ENCODE measurements at places on chromosomes 11 and 22.

- no peak for DNase-seq
Measured at GRCh38 chr11:62245271-62245753, 3.3 kb downstream of the SCGB1D2 start.

DNA sequence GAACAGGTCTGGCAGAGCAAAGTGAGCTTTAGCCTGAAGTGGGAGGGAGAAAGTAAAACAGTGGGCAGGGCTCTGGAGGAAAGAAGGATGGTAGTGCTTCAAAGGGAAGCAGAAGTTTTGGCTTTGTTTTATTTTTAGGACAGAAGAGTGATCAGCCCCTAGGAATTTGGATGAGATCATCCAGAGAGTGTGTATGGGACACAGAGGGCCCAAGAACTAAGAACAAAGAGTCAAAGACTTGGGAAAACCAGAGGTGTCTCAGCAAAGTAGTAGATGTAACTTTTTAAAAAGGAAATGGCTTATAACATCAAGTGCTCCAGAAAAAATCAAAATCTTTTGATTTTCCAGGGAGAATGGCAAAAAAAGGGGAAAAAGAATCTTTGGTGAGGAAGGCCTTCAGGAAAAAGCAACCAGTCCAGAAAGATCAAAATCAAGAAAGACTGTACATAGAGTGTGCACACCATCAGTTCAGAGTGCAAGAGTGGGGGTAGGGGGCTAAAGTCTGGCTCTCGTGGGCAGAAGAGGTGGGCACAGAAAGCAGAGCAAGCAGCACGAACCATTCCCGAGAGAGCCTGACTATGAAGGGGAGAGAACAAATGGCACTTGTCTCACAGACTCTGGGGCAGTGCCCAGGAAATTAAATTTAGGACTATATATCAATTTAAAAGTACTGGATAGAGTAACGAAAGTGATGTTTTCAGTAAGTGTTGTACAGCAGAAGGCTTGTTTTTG lies 30.0 kb downstream of the MAPK1 start:
- DNase-seq = peak; percentile 29

GRCh38 chr11:76030286-76030685 lies 176.0 kb downstream of the WNT11 start:
- no peak for DNase-seq

DNA sequence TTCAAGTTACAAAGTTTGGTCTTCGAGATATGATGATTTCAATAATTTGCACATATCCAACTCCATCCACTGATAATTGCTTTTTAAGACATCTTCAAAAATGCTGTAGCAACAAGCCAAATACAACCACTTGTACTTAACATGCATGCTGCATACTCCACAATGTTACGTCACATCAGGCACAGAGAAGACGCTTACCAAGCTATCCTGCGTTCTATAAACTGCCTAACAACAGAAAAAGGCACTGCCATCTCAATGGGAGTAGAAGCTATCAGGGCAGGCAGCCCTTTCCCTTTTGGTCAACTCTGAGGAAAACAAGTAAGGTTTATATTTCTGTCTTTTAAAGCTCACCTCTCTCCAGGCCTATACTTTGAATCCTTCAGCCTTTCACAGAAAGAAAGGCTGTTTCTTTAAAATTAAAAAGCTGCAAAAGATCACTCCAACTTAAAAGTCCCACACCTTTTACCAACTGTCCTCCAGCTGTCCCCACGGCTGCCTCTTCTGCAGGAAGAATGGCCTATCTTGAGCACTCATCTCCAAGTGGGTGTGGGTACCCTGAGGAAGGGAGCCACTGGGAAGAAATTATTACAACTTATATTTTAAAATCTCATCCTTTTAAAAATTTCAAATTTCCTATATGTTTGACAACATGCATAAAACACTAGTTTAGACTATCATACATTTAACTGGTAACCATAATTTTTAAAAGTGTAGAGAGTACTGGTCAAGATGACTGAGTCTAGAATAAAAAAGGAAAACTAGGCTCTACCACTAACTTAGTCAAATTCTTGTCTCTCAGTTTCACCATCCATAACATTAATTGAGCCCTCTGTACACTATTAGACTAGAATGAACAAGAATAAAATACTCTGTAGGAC lies 14.5 kb downstream of the PHF21A start:
- no peak for DNase-seq

GRCh38 chr11:110085255-110085838 lies 7.8 kb upstream of the ZC3H12C start:
- no peak for DNase-seq

DNA sequence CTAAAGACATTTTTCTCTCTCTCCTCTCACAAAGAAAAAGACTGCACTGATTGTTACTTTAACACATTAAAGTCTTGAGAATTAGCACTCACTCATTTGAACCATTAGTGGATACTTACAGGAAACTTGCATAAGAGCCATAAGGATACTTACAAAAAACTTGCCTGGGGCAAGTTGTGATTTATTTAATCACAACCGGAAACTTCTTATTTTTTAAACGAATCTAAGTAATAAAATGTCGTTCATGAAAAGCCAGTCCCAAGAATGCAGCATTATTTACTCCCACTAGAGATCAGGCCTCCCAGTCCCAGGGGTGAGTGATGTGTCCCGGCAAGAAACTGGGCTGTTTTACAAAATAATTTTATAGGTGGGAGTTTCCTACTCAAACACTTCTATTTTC lies 59.3 kb upstream of the TTC12 start:
- no peak for DNase-seq

GRCh38 chr22:37817705-37818408 lies 5.3 kb upstream of the GALR3 start:
- peak; percentile 50 for DNase-seq

DNA sequence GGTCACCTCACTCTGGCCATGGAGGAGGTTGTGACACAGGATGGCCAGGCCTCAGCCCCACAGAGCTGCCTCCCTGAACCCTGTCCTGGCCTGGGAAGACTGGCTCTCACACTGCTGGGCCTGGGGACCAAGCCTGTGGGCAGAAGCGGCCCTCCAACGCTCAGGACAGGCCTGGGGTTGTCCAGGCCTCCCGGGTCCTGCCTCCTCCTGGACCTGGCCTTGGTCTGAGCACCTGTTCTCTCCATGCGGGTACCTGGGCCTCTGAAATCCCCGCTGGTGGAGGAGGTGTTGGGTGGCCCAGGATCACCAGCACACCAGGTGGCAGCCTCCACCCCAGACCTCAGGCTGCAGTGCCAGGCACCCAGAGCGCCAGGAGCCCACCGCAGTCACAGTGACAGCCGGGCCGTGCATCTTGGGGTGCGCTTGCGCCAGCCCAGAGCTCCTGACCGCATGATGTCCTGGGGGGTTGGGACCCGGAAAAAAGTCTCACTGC lies 16.1 kb upstream of the PIM3 start:
- no peak for DNase-seq

- no peak for DNase-seq
Measured at GRCh38 chr22:45483918-45484499, 18.7 kb upstream of the FBLN1 start.

- DNase-seq = no peak
Measured at GRCh38 chr22:26846645-26847044, 189.3 kb downstream of the MIAT start.

- no peak for DNase-seq
Measured at GRCh38 chr11:64234647-64235379, 429 bp downstream of the VEGFB start.

DNA sequence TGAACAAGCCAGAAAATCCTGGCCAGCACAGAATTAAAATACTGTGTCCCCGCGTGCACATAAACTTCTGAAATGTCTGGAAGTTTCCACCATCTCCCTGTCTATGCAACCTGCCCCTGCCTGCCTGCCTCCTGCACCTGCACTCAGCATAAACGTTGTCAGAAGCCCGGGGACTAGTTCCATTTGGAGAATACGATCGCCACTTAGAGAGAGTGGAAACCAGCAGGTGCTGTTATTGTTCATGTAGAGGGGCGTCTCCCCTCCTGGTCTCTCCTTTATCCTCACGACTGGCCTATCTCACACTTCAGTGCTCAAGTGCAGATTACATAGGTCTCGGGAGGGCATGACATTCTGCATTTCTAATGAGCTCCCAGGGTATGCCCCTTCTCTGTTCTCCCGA lies 35.6 kb downstream of the MPPED1 start:
- DNase-seq = no peak

- no peak for DNase-seq
Measured at GRCh38 chr22:44575381-44576268, 77.6 kb upstream of the RTL6 start.

DNA sequence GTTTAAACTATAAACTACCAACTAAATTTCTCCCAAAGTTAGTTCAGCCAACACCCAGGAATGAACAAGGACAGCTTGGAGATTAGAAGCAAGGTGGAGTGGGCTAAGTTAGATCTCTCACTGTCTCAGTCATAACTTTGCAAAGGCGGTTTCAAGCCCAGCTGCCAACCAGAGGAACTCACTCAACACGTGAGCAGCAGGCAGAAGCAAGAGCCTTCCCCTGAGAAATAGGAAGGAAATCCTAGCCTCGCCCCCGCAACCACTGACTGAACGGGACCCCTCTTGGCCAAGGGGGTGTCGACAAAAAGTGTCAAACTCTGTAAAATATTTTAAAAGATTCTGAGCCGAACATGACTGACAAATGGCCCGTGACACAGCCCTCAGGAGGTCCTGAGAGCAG lies 4.4 kb upstream of the KRTAP5-9 start:
- no peak for DNase-seq

DNA sequence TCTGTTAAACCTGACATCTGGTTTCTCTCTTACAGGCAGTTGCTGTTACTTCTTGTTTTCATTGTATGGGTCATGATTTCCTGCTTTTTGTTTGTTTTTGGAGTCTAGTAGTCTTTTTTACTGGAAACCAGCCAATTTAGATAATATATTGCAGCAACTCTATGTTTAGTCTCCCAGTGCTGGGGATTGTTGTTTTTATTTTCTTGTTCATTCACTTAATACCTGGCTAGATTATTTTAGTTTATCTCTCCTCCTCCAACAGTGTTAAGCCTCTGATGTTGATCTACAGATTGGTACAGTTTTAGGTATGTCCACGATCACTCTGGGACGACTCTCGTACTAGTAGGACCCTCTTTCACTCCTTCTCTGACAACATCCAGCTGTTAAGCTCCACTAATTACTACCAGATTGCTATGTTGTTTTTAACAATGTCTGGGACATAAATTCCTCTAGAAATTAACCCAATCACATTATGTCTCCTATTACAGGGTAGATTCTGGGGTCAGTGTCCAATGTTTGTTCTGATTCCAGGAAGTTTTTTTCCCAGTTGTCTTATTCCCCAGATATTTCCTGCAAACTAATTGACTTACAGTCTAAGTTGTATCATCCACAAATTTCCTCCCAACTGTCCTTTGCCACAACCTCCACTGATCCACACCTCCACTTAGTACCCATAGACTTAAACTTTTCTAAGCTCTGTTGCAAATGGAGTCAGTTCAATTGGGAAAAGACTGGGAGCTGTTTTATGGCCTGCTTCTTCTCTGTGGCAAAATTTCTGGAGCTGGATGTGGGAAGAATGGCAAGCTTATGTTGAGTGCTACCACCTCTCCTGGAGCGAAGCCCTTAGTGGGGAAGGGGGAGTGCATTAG lies 1280.6 kb upstream of the CNTN5 start:
- DNase-seq = no peak

DNA sequence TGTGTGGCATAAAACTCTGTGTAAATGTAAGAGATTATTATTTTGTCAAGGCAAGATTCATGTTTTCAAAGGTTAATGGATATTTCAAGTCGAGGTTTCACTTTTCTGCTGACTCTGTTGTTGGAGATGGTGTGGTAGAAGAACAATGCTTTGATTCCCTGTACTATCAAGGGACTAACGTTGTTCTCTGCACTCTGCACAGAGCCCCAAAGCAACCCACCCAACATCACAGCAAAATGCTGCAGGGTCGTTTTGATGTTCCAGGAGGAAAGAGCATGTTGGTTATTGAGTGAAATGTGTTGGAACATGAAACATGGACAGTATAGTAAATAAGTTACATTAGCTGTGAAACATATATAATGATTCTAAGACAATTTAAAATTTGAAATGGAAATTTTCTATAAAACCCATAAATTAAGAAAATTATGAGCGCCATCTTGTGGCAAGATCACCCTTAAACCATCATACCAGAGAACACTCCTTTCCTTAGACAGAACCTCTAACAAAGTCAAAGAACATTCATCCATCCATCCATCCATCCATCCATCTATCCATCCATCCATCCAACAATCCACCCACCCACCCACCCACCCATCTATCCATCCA lies 164.4 kb upstream of the ZBED5 start:
- DNase-seq = no peak

DNA sequence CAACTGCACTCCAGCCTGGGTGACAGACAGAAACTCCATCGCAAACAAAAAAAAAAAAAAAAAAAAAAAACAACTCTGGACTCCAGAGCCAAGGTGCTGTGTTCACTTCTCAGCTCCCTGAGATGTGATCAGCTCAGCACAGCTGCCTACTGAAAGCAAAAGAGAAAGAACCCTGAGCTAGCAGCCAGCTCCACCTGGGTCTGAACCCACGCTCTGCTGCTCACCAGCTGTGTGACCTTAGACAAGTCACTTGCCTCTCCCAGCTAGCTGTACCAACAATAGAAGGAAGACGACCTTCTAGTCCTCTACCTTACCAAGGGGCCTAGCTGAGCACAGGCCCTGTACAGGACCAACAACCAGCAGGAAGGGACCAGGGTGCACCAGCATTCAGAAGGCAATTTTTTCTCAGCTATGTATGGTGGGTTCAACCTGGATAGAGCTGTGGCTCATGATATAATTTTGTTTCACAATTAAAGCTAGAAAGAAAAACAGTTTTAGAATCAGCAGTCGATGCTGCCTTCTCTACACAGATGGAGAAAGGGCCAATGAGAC lies 3.8 kb downstream of the DGCR2 start:
- DNase-seq = no peak

DNA sequence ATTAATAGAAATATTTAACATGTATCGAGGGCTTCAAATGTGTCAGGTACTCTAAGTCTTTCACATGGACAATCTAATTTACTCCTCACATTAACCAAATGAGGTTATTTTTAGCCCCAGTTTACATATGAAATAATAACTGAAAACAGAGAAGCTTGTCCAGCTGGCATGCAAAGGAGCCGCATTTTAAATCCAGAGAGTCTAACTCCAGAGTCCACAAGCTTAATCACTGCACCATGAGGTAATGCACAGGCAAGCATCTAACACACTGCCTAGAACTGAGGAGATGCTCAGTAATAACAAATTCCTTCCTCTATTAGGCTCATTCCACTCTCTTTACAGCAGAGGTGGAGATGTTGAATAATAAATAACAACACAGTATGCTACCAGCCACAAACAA lies 165.7 kb upstream of the GUCY1A2 start:
- no peak for DNase-seq

DNA sequence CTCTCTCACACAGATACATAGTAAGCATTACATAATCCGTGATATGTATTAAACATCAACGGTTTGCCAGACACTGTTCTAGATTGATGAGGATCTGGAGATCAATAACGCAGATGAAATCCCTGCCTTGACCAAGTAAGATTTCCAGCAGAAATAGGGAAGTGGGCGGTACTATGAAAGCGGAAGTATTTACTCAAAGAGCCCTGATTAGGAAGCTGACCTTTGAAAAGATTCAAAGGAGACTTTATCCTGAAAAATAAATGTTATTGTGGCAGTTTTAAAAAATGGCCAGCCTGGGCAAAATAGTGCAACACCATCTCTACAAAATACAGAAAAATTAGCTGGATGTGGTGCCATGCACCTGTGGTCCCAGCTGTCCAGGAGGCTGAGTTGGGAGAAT lies 26.8 kb downstream of the GAB2 start:
- DNase-seq = no peak

GRCh38 chr11:68043029-68043348 lies 4.2 kb downstream of the TCIRG1 start:
- DNase-seq = no peak

GRCh38 chr11:31720225-31720624 lies 90.9 kb downstream of the PAX6 start:
- no peak for DNase-seq

- no peak for DNase-seq
Measured at GRCh38 chr11:31812383-31813381, 1.6 kb upstream of the PAX6 start.
